Activated CD4-positive, alpha-beta T cell treated with anti-CD3 and anti-CD28 coated beads for 36 hours (primary cell): ENCODE measurements at places on chromosomes 11 and 22. TPM values are rescaled to one million over a fixed set of nuclear protein-coding genes. Genes with fewer than 3 reads are reported as not detected.
A peak's percentile ranks its signal among the peaks of the same experiment; 100 is the strongest.

LMNTD2 gene
- total RNA-seq, result 2.7 TPM

TIMM10B gene
- 39.2 TPM for total RNA-seq

GLYATL1 gene
- 1.2 TPM for total RNA-seq

DENND6B gene
- 2.8 TPM for total RNA-seq

OLFML1 gene
- not detected for total RNA-seq

CSRP3 gene
- total RNA-seq, result not detected

DNA sequence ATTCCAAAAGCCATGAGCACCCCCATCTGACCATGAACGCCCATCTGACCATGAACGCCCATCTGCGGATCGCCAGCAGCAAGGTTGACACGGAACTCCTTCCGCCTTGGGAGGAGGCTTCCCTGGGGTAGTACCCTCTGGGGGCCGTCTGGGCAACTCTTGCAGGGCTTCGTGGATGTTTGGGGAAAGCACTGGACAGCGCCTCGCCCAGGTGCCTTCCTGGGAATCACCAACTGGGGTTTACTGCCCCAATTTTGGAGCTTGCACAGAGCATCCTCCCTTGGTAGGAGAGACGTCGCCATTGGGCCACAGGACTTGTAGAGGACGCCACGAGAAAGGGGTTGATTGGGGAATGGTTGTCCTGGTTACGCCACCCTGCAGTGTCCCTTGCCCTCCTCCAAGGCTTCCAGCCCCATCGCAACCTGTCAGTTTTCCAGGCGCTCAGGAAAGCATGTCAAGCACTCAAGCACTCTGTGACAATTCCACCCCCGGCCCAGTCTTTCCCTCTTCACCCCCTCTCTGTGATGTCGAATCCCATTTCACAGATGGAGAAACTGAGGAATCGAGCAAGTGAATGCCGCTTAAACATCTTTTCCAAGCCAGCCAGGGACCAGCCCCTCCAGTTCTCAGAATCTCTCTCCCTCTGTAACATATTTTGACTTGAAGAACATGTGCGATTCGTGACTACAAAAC lies 914 bp upstream of the PRDM11 start:
- DNase-seq, result peak; percentile 30

GRCh38 chr11:561148-562003 lies 606 bp downstream of the RASSF7 start:
- DNase-seq, result peak; percentile 50

DNA sequence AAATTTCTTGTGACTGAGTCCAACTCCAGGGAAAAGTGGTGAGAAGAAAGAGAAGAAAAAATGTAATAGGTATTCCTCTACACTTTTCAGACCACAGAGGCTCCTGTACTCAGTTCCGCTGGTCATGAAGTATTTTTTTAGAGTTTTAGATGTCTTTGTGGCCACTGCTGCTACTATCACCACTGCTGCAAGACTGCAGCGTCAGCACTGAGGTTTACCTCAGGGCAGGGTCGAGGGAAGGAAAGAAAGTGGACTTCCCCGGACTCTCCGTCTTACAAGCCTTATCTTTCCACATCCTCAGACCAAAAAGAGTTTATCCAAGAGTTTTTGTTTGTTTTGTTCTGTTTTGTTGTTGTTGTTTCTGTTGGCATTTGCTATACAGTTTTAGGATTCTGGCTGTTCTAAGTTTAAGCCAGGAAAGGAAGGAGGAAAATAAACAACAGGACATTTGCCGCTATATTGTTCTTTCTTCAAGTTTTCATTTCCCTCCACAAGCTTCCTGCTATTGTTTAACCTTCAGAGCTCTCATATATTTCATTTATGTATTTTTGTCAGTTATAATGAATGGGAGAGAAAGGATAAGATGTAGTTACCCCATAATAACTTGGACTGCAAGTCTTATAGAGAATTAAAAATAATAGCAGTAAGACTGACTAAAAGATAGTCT lies 919.3 kb downstream of the NTM start:
- DNase-seq, result no peak

GRCh38 chr11:129591527-129591926 lies 215.9 kb downstream of the BARX2 start:
- no peak for DNase-seq

DNA sequence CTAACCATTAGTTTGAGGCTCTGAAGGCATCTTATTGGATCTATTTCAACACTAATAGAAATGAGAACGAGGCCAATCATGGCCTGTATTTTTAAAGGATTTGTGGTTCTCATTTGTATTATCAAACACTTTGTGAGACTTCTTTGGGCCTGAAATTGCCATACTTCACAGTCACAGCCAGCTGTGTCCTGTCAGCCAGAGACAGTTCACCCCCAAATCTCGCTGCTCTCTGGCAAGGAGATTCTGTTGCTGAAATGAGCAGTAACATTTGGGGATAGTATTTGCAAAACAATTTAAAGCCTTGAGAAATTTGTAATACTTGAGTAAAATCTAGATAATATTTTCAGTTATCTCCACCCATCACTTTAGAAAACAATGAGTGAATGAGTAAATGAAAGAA lies 26.9 kb upstream of the TENM4 start:
- no peak for DNase-seq

- no peak for DNase-seq
These were observed 44.1 kb upstream of the PRDM11 start for GRCh38 chr11:45102361-45102809.
